SK-N-SH treated with all-trans-retinoic acid at 6 μM for 48 hours (cell line): ENCODE measurements at places on chromosomes 16 and 17.

GRCh38 chr16:81841722-81842121 lies 62.6 kb downstream of the PLCG2 start:
- ATAC-seq: no peak

DNA sequence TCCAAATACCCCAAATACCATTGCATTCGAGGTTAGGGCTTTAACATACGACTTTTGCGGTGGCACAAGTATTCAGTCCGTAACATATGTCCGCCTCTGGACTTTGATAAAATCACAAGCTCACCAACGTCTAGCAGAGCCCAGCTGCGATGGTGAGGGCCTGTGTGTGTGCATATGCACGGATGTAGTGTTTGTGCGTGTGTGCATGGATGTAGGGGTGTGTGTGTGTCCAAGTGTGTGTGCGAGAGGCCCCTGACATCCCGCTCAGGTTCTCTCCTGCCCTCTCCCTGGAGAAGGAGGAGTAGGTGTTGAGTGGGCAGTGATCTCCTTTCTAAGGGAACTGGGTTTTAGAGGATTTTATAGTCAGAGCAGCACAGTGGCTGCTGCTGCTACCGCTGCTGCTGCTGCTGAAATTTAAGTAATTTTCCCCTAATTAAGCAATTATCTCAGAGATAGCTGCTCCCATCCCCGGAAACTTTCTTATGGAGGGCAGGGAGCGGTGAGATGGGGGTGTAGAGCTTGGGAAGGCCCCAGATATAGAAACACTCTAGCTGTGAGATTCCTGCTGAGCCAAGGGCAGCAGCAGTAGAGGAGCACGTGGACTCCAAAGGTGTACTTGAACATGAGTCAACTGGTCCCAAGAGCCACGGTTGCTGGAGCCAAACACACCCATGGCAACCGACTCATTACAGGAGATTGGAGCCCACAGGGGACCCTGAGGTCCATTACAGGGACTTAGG lies 121.7 kb upstream of the SDK2 start:
- no peak for ATAC-seq

- no peak for ATAC-seq
Observed at GRCh38 chr16:9046667-9047055, 44.8 kb upstream of the HAPSTR1 start.

DNA sequence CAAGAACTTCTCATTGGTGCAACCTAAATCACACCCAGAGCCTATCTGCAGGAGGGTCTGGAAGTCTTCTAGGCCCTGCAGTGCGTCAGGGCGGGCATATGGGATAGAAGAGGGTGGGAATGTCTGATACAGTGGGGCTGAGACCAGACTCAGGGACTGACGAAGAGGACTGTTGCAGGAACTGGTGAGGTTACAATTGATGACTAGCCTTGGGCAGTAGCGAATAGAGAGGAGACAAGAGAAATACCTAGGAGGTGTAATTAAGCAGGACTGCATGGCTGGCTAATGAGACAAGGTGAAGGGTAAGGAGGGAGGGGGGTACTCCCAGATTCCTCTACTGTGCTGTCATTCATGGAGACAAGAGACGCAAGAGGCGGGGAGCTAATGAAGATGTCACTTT lies 91.3 kb downstream of the WWP2 start:
- ATAC-seq: no peak

- no peak for ATAC-seq
Observed at GRCh38 chr16:19328364-19328763, 42.8 kb downstream of the CLEC19A start.
